ENCODE measurements at places on chromosomes 2 and 18.

GRCh38 chr18:68150961-68151360 is 563.9 kb downstream of the TMX3 start:
- H3K27ac ChIP-seq: no peak overlapping the region
- H3K36me3 ChIP-seq: no peaks in the 10 kb centered on the region
- no peaks in the 10 kb centered on the region for H3K27me3 ChIP-seq
- H3K4me1 ChIP-seq: peaks cover 4% of the 10 kb centered on the region
- DNase-seq: no peak

- no peak for DNase-seq
- H3K36me3 ChIP-seq: no peaks in the 10 kb centered on the region
- no peak overlapping the region for H3K27ac ChIP-seq
- no peak overlapping the region for H3K4me3 ChIP-seq
Measured at GRCh38 chr18:12253027-12253426, 1.1 kb upstream of the CIDEA start.

GRCh38 chr18:12750715-12751502 is 48.1 kb downstream of the PSMG2 start:
- no peaks in the 10 kb centered on the region for H3K4me1 ChIP-seq
- no peak overlapping the region for H3K4me3 ChIP-seq
- no peaks in the 10 kb centered on the region for H3K27me3 ChIP-seq
- no peak for DNase-seq

GRCh38 chr2:214865400-214865799 is 55.9 kb upstream of the BARD1 start:
- H3K36me3 ChIP-seq: no peaks in the 10 kb centered on the region
- H3K27me3 ChIP-seq: no peaks in the 10 kb centered on the region
- no peak overlapping the region for H3K27ac ChIP-seq
- no peak overlapping the region for H3K4me3 ChIP-seq
- DNase-seq: no peak
